Cerebellum (tissue), 4 donors: ENCODE measurements at places on chromosomes 4 and X.

GRCh38 chr4:53479736-53480525 is 102.5 kb downstream of the FIP1L1 start:
- DNase-seq, result no peak

- DNase-seq, result no peak
Observed at GRCh38 chr4:143617994-143618679, 82.3 kb downstream of the FREM3 start.

GRCh38 chr4:98466868-98467599 is 191.4 kb downstream of the TSPAN5 start:
- no peak for DNase-seq

DNA sequence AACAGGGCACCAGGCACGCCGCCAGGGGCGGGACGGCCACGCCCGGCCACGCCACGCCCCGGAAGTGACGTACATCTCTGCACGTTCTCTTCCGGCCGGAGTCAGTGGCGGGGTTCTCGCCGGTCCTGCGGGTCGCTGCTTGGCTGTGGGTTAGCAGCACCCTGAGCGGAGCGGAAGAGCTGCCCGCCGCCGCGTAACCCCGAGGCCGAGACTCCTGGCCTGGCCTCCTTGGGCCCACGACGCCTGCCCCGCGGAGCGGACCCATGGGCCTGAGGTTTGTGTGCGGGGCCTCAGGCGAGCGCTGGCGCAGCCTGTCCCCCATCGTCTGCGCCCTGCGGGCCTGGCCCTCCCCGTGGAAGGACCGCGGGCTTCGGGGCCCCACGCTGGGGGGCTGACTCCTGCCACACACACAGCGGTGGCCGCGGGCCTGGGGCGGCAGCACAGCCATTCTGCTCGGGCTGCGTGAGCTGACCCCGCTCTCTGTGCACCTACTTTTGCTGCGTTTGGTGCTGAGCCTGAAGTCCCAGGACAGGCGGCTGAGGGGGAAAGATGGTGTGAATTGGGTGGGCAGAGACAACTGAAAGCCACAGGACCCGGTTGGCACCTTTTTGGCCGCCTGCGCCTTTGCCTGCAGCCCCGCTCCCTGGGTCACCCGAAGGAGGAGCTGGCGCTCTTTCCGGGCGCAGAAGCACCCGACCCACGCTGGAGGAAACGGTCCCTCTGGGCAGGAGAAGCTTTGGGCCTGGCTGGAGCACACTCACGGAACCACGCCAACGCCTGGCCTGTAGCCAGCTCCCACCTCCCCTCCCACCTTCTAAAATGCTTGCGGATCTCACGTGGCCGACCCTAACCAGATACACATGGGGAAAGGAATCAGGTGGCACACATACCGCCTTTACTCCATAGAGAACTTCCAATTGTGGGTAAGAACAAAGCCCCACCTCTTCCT is 28.1 kb downstream of the NOP14 start:
- DNase-seq, result peak; percentile 95

DNA sequence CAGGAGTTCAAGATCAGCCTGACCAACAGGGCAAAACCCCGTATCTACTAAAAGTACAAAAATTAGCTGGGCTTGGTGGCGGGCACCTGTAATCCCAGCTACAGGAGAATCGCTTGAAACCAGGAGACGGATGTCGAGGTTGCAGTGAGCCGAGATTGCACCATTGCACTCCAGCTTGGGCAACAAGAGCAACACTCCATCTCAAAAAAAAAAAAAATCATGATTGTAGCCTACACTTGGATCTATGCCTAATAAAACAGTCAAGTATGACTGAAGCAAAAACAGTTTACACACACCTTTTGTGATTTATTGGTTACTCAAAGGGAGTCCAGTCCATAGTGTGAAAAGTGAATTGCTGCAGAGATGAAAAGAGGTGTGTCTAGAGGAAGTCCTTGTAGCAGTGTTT is 34.7 kb upstream of the TASL start:
- DNase-seq, result no peak

- no peak for DNase-seq
Observed at GRCh38 chrX:10095698-10096432, 60.9 kb upstream of the CLCN4 start.

- DNase-seq, result no peak
Observed at GRCh38 chr4:176273736-176274135, 4.7 kb upstream of the ASB5 start.

DNA sequence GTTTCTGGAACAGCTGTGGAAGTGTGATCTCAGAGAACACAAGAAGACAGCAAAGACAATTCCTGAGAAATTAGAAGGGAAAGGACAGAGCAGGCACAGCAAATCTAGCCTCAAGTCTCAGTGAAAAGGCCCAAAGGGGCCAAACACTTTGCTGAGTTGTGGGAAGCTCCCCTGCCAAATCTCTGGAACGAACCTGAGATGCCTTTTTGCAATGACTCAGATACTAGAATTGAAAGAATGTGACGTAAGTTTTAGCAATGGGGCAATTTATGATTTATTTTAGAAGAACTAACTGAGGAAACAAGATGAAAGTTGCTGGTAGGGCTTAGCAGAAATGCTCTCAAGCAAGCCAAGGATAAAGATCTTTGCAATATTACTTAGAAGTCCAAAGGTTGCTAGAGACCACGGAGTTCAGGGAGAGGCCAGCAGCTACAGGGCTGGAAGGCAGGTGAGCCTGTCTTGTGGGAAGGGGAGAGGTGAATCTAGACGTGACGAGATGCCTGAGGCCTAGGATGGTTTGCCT is 92.8 kb downstream of the AMELX start:
- DNase-seq, result no peak

- DNase-seq, result no peak
Observed at GRCh38 chrX:110032534-110033147, 29.7 kb downstream of the TMEM164 start.

- no peak for DNase-seq
Observed at GRCh38 chr4:80610845-80611677, 275.5 kb downstream of the CFAP299 start.

GRCh38 chr4:5215321-5215720 is 164.0 kb downstream of the STK32B start:
- no peak for DNase-seq

DNA sequence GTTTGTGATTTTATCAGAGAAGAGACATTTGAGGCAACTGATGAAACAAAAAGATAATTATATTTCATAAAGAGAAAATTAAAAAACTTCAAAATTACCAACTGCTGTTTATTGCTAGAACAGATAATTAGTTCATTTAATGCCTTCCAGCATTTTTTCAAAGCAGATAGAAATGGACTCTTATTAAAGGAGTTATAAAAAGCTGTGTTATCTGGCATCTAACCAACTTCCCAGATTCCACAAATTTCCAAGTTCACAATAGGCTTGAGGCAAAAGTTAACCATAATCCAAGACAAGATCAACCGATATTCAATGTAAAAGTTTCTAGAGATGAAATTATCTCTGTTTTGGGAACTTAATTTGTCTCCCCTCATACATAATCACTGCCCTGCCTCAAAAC is 152.4 kb downstream of the TSPAN5 start:
- no peak for DNase-seq

DNA sequence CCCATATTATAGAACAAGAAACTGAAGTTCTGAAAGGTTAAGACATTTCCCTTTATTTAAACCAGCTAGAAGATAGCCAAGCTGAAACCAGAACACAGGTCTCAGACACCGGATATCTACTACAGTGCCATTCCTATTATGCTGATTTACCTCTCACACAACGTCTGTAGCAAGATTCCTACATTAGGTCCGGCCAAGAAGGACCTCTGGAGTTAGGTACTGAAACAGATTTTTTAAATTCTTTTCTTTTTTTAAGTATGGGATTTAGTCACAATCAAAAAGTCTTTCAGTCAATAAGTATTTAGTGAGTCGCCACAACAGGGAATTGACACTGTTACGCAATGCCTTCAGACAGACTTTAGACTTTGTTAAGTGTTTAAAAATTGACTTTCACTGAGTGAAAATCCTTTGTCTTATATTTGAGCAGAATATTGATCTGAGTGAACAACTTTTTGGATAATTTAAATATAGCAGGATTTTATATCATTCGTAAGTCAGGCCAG is 26.5 kb upstream of the SPANXN4 start:
- no peak for DNase-seq

DNA sequence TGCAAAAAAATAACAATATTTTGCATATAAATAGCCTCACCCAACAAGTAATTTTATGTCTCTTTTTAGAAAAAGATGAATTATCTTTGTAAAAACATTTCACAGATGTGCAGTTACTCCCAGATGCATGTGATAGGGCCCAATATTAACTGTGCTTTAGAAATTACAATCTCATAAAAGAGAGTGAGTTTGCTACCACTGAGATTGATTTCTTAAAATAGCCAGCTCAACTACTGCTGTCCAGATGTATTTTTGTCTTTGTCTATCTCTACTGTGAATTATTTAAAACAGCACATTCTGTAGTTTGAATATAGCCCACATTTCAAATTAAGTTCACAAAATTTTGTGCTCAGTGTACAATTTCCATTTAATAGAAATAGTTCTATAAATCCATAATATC is 177.0 kb upstream of the TTC29 start:
- DNase-seq, result no peak

DNA sequence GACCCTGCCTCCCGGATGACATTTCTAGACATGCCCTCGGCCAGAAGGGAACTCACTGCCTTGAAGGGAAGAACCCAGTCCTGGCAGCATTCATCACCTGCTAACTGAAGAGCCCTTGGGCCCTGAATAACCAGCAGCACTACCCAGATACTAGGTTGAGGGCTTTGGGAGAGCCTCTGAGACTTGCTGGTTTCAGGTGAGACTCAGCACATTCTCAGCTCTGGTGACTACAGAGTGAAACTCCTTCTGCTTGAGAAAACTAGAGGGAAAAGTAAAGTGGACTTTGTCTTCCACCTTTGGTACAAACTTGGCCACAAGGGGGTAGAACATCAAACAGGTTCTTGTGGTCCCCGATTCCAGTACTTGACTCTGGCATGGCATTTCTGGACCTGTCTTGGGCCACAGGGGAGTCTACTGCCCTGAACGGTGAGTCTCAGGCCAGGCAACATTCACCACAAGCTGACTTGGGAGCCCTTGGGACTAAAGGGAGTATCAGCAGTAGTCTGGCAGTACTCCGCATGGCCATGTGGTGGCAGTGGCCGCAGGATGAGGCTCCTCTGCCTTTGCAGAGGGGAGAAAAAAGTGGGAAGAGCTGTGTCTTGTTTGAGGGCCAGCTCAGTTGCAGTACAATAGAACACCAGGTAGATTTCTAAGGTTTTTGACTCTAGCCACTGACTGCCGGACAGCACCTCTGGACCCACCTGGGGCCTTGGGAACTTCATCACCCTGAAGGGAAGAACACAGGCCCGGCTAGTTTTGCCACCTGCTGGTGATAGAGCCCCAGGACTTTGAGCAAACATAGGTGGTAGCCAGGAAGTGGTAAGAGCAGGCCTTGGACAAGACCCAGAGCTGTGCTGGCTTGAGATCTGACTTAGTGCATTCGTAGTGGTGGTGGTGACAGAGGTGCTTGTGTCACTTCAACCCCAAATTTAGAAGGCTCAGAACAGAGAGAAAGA is 414.8 kb downstream of the OPHN1 start:
- no peak for DNase-seq

- no peak for DNase-seq
Observed at GRCh38 chr4:95092766-95093165, 335.0 kb downstream of the BMPR1B start.
